ENCODE measurements at places on chromosomes 1 and 21.

DNA sequence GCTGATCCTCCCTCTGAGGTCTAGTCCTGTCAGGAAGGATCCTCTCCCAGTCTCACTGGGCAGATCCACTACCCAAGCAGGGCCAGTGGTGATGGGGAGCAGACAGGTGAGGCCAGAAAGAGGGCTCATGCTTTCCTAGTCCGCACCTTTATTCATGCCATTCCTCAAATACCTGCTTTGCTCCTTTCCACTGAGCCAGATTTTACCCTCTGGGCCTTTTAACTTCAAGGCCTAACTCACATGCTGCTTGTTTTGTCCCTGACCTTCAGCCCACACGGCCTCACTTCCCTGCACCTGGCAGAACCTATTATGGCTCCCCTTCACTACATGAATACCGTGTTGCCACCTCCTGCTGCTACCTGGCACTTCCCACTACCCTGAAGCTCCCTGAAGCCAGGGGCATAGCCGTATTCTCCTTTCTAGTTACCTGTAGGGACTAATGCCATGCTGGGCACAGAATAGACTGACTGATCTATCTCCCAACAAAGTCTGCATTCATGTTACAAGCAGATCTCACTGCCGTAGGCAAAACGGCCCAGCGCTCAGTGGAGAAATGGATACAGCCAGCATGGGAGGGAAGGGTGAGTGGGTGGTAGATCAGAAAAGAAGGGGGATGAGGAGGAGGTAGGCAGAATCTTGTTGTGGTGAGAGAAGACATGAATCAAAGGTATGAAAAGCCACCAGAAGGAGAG, 36.1 kb upstream of the GOLT1A start:
- DNase-seq: no peak

- DNase-seq: no peak
Observed at GRCh38 chr1:48499211-48499735, 27.3 kb upstream of the SPATA6 start.

- no peak for DNase-seq
Observed at GRCh38 chr1:189659731-189660130, 817.9 kb downstream of the BRINP3 start.

DNA sequence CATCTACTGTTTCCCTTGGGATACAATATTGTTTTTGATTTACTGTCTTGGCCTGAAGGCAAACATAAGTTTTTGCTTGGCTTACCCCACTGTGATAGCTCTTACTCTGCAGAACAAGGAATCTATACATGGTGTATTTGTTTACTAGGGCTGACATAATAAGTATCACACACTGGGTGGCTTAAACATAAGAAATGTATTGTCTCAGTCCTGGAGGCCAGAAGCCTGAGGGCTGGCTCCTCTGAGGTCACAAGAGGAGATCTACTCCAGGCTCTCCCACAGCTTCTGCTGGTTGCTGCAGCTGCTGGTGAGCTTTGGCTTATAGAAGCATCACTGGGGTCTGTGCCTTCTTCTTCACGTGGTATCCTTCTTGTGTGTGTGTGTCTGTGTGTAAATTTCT, 30.7 kb upstream of the IGSF5 start:
- no peak for DNase-seq

DNA sequence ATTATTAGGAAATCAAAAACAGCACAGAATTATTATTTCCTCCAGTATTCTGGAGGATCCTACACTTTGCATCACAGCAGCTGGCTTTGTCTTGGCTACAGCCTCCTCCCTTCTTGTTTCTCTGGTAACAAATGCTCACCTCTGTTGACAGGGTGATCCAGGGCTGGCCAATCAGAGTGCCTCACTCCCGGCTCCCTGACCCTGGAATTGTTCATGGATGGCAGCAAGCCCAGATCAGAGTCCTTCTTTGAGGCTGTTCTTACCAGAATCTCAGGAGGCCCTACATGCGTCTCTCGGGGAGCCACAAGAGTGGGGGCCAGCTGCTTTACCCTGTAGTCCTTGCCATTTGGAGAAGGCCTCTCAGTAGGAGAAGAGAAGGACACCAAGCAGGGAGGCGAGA, 48.4 kb upstream of the IGSF5 start:
- no peak for DNase-seq

Data from stimulated activated CD4-positive, alpha-beta T cell treated with anti-CD3 and anti-CD28 coated beads, Interleukin-15, amount 100 ng/mL, for 48 hours (primary cell).